Glutamatergic neuron (in vitro differentiated cells): ENCODE measurements at places on chromosomes 11 and 22. TPM values are rescaled to one million over a fixed set of nuclear protein-coding genes. Genes with fewer than 3 reads are reported as not detected.
A peak's percentile ranks its signal among the peaks of the same experiment; 100 is the strongest.

- peak; percentile 79 for DNase-seq
- H3K27me3 ChIP-seq = peaks cover 2% of the 10 kb centered on the region
- H3K4me1 ChIP-seq = peaks cover 7% of the 10 kb centered on the region
These were observed 87.0 kb upstream of the BLID start for GRCh38 chr11:122202951-122203456.

GRCh38 chr11:108713076-108713790 lies 48.4 kb downstream of the DDX10 start:
- no peak for DNase-seq
- H3K4me1 ChIP-seq = no peaks in the 10 kb centered on the region
- H3K27ac ChIP-seq = no peak overlapping the region
- no peak overlapping the region for H3K4me3 ChIP-seq
- H3K36me3 ChIP-seq = peaks cover 12% of the 10 kb centered on the region

- no peaks in the 10 kb centered on the region for H3K36me3 ChIP-seq
- peaks cover 34% of the 10 kb centered on the region for H3K4me1 ChIP-seq
- no peak overlapping the region for H3K4me3 ChIP-seq
- no peak overlapping the region for H3K27ac ChIP-seq
- no peak for DNase-seq
These were observed 168.2 kb upstream of the CADM1 start for GRCh38 chr11:115672412-115672811.

DNA sequence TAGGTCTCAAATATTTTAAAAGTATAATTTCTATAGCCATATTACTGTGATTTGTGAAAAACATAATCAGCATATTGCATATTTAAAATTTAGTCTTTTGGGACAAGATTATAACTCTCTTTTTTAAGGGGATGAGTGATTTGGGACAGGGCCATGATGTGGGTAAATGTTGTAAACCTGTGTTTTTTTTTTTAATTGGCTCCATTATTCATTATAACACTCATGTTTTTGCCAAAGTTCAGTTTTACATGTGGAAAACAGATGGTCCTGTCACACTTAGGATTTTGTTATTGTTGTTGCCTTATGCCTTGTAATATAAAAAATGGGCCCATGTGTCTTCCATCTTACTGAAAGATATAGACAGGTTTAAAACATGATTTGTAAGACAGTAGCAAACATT lies 1413.5 kb upstream of the RAG2 start:
- no peak overlapping the region for H3K4me3 ChIP-seq
- no peak overlapping the region for H3K27ac ChIP-seq
- H3K36me3 ChIP-seq = no peaks in the 10 kb centered on the region
- H3K4me1 ChIP-seq = no peaks in the 10 kb centered on the region

DNA sequence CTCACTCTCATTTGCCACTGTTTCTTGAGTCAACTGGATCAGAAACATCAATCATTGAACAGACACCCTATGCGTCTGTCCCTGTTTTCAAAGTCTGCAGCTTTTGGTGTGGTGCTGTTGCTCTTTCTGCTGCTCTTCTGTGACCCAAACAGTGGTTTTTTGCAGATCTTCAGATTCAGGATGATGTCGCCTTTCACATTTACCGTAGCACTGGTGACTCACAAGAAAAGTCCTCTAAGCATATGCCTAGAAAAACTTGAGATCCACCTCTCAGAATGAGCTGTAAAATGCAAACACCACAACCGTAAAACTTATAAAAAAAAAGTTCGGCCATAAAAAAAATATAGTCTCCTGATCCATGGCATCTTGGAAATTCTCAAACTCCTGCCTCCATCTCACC lies 400.4 kb downstream of the NTM start:
- no peak overlapping the region for H3K27ac ChIP-seq
- DNase-seq = no peak
- H3K36me3 ChIP-seq = no peaks in the 10 kb centered on the region
- H3K4me3 ChIP-seq = no peak overlapping the region
- H3K27me3 ChIP-seq = no peaks in the 10 kb centered on the region

The DNAJC4 gene
- total RNA-seq = 30.5 TPM

The MMP11 gene
- total RNA-seq = 28.8 TPM

The GNAZ gene
- total RNA-seq = 82.5 TPM
